ENCODE measurements at places on chromosomes 1 and 21.

GRCh38 chr21:29504751-29505321 is 206.1 kb downstream of the BACH1 start:
- DNase-seq, result no peak

DNA sequence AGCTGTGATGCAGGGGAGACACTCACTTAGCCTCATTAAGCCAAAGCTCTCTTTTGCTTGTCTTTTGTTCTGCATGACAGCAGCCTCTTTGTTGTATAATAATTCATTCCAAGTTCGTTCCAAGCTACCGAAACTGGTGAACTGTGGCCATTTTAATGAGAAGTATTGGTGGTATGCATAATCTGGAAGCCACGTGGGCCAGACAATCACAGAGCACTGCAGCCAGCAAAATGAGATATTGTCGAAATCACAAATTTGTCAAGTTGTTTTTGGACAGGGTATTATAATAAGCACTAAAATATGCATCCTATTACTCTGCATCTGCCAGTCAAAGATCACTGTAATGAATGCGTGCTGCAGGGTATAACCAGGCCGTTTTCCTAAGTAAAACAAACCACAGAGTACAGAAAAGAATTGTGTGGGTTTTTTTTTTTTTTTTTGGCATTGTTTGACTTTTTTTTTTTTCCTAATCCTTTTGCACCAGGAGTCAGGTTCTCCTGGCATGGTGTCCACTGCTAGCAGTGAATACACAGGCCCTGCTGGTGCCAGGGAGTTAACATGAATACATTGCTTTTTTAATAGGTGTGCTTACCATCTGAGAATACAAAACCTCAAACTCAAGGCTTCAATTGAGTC is 423.9 kb downstream of the PTBP2 start:
- no peak for DNase-seq

DNA sequence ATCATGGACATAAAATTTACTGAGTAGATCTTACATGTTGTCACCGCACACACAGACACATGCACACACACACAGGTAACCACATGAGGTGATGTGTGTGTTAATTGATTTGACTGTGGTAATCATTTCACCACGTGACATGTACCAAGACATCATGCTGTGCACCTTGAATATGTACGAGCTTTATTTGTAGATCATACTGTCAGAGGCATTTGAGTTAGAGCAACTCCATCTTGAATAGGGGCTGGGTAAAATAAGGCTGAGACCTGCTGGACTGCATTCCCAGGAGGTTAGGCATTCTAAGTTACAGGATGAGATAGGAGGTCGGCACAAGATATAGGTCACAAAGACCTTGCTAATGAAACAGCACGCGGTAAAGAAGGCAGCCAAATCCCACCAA is 31.7 kb upstream of the TRIM17 start:
- no peak for DNase-seq

DNA sequence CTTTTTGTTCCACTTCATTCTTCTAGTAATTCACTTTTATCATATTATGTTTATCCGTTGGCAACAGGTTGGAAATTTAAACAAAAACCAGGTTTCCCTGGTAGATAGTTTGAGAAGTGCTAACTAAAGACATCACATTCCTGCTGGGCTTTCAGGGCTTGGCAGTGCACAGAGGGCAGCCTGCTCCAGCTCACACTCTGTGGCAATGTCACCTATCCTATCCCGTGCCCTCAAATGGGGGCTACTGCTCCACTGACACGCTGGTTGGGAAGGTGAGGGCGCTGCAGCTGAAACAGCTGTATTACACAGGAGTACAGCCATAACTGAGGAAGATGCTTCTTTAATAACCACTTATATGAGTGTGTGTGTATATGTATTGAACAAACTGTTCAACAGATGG is 49.7 kb downstream of the RCAN1 start:
- DNase-seq, result no peak

GRCh38 chr1:4581807-4582206 is 72.6 kb upstream of the AJAP1 start:
- DNase-seq, result no peak

GRCh38 chr1:153866045-153866850 is 56.5 kb downstream of the GATAD2B start:
- DNase-seq, result no peak

DNA sequence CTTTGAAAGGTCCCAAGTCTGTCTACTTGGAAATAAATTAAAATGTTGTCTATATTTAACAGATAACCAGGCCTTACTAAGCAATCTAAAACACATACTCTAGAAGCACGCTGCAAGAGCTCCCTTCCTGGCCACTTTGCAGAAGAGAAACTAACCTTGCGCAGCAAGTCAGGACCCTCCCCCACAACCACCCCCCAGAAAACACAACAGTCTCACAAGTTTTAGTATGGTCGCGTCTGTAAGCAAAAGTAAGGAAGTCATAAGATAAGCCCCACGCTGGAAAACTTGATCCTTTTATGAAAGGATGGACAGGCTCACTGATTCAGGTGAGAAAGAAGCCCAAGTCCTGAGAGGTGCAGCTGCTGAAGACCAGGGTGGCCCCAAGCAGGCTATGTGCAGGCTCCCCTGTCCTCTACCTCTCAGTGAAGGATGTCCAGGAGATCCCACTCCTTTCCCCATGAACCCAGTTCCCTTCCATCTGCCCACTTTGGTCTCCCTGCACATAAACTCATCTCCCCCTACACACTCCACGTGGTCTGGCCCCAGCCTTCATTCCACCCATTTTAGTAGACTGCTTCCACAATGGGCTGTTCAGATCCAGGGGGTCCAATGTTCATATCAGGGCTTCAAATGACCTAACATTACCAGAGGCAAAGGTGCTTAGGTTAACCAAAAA is 23.8 kb downstream of the HIVEP3 start:
- DNase-seq, result no peak

- no peak for DNase-seq
These were observed 180.4 kb downstream of the FGGY start for GRCh38 chr1:59477286-59477685.

- DNase-seq, result peak; percentile 14
These were observed 491.0 kb downstream of the MATN1 start for GRCh38 chr1:30232288-30232899.

- DNase-seq, result no peak
These were observed 44.1 kb downstream of the SLC5A9 start for GRCh38 chr1:48266576-48266975.

DNA sequence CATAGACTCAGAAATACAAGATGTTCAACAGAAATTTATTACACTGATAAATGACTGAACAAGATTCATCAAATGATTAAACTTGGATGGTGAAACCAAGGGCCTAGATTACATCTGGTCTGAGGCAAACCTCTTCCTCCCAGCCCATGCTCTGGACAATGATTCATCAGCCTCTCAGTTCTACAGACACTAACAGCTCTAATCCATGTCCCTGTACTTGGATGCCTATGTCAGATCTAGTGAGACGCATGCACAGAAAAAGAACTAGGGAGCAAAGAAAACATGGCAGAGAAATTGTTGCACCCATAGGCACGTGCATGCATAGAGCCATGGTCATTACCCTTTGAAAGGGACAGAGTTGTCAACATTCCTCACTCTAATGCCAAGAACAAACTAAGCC is 250.1 kb downstream of the KCNH1 start:
- no peak for DNase-seq

GRCh38 chr1:8456308-8456912 is 138.5 kb downstream of the SLC45A1 start:
- DNase-seq, result no peak

DNA sequence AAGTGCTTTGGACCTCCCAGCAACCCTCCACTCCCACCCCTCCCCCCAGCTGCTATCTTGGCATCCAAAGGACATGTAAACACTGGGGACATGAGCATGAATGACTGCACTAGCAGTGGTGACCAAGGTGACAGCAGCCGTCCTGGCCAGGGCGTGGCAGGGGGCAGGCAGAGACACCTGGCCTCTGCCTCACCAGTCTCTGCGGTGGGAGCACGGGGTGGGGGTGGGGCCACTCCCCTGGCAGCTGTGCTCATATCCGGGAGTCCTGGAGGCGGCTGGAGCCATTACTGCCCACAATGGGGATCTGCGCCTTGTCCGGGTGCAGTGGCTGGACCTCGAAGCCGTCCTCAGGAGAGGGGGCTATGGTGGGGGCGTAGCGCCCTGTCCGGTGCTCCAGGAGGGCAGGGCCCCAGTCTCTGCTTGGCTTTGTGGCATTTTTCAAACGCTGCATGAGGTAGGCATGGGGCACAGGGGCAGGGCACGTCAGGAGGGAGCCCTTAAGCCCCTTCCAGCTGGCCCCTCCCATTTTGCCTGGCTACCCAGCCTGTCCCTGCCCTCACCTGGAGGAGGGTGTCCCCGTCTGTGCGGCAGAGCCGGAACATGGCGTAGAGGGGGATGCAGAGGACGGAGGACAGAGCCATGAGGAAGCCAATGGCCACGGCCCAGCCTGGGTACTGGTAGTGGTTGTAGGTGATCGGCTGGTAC is 6.0 kb downstream of the CCDC24 start:
- no peak for DNase-seq

DNA sequence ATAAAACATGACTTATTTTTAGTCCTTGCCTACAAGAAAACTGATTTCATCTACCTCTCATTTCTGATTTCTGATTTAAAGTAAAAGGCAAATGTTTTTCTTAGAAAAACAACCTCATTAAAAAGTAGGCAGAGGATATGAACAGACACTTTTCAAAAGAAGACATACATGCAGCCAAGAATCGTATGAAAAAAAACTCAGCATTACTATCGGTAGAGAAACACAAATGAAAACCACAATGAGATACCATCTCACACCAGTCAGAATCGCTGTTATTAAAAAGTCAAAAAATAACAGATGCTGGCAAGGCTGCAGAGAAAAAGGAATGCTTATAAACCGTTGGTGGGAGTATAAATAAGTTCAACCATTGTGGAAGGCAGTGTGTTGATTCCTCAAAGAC is 16.2 kb downstream of the ODR4 start:
- DNase-seq, result no peak

- DNase-seq, result no peak
These were observed 14.3 kb downstream of the CEPT1 start for GRCh38 chr1:111154021-111154999.

DNA sequence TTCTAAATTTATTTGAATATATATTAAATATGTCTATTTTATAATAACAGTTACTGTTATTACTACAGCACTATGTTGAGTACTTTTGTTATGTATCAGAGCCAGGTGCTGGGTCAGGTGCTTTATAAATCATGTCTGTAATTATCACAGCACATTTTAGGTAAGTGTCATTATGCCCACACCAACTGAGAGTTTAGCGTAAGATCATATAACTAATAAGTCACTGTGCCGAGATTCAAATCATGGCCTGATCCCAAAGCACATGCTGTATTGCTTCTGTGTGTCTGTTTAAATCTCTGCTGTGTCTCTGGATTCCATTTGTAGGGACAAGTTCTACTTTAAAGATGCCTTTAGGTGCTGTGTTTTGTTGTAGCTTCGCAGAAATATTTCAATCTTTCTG is 1.9 kb downstream of the GPSM2 start:
- no peak for DNase-seq

DNA sequence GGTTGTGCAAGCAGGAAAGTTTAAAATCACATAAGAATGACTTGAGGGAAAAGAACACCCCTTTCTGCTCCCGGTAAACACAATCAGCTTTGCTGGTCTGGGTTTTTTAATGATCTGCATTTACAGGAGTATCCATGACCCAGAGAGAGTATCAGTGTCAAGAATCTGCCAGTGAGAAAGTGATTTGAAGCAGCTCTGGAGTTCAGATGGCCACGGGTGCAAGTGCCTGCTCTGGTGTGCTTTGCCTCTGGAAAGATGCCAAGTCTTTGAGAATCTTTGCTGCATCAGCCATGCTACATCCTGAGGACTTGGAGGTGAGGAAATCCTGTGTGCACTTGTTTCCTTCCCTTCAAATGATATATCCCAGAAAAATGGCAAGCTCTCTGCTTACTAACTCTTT is 18.6 kb upstream of the MYSM1 start:
- no peak for DNase-seq

GRCh38 chr1:66247415-66248208 is 286.3 kb upstream of the SGIP1 start:
- DNase-seq, result peak; percentile 12

DNA sequence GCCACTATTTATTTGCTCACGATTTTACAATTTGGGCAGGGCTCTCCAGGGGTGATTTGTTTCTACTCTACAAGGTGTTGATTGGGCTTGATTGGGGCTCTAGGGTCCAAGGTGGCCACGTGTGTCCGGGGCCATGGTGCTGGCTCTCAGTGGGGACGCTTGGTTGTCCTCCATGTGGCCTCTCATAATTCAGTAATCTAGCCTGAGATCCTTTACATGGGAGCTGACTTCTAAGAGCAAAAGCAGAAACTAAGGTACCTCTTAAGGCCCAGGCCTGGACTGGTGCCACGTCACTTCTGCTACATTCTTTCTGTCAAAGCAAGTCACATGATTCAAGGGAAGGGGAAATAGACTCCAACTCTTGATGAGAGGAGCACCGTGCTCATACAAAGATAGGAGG is 8.1 kb upstream of the PSRC1 start:
- DNase-seq, result no peak

GRCh38 chr1:5150191-5150590 is 495.8 kb downstream of the AJAP1 start:
- DNase-seq, result no peak

- no peak for DNase-seq
These were observed 58.3 kb downstream of the SIM2 start for GRCh38 chr21:36757196-36757595.

DNA sequence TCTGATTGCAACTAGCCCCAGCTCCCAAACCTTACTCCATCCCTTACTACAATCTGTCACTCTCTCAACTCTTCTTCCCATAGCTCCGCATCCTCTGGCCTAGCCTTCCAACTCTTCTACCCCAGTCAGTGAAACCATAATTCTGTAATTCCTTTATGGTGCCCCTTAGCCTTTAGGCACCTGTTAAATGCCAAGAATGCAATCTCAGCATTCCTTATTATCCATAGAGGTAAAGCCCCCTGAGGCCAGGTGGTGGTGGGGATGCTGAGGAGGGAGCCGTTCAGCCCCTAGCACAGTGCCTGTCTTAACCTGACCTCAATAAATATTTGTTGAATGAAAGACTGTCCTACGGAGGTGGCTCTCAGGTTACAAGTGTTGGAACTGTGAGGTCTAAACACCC is 14.0 kb downstream of the ATP1A2 start:
- no peak for DNase-seq

DNA sequence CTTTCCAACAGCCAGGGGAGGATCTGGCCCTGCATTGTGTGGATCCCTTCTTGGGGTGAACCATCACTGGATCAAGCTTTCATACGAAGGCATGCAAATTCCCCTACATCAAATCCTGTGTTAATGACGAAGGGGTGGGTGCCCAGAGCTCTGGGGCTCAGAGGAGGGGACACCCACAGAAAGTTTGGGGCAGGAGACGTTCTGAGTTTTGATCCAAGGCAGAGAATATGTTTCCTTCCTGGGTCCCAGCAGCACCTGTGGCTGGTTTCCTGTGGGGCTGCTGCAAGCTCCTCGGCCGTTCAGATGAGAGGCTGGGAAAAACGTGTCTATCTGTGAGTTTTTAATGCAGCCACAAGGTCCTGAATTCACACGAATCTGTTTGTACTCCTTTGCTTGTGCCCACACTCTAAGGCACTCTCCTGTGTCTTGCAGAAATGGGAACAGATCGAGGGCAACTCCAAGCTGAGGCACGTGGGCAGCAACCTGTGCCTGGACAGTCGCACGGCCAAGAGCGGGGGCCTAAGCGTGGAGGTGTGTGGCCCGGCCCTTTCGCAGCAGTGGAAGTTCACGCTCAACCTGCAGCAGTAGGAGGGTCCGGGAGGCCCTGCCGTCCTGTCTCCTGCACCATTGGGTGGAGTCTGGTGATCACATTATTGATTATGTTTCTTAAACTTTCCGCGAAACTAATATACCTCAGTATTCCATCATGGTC is 147.1 kb downstream of the PGBD5 start:
- DNase-seq, result no peak

- no peak for DNase-seq
These were observed 134.4 kb upstream of the EDN2 start for GRCh38 chr1:41618871-41619270.

GRCh38 chr1:159100589-159100988 is 24.0 kb upstream of the AIM2 start:
- no peak for DNase-seq
